ENCODE measurements at places on chromosomes 11 and 22.

GRCh38 chr22:30485362-30485988 is 13.7 kb upstream of the SEC14L3 start:
- peak; percentile 56 for DNase-seq

DNA sequence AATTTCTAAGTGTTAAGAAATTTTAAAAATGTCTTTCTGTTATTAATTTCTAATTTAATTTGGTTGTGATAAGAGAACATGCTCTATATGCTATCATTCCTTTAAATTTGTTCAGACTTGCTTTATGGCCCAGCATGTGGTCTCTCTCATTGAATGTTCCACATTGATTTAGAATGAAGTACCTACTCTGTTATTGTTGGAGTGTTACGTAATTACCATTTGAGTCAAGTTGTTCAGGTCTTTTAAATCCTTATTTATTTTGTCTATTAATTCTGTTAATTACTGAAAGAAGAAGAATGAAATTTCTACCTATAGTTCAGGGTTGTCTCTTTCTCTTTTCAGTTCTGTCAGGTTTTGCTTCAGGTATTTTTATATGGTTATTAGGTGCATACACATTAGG is 57.0 kb downstream of the PRMT3 start:
- DNase-seq: no peak

GRCh38 chr11:27447288-27448183 is 25.1 kb downstream of the LGR4 start:
- no peak for DNase-seq

DNA sequence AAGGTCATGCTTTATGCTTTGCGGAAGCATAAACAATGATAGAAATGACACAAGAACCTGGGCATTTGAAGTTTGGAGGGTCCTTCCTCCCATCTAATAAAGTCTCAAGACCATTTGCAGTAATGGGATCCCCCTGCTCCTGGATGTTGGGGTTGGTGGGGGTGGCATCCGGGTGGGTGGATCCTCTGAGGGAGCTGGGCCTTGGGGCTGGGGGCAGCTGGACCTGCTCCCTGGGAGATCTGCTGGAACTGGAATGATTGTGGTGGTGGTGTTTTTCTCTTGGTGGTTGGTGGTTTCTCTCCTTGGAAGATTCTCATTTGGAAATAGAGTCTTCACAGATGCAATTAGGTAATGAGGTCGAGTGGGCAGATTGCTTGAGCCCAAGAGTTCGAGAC is 2.2 kb upstream of the NAP1L4 start:
- no peak for DNase-seq

- DNase-seq: no peak
Observed at GRCh38 chr22:44901301-44901700, 108.5 kb downstream of the PHF21B start.

DNA sequence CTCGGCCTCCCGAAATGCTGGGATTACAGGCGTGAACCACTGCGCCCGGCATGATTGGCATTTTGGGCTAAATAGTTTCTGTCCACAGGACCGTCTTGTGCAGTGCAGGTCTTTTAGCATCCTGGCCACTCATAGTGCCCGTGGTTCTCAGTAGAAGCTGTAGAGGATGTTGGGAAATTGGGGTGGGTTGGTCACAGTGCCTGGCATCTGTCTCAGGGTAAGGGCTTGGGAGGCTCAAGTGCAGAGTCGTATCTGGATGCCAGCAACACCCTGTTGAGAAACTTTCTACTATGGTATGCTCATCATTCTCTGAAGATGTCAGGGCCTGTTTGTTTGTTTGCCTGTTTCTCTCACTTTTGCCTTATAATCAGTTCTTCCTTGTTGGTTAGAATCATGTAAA is 21.9 kb downstream of the UBE2L3 start:
- DNase-seq: no peak

Data from CMK (cell line).